ENCODE measurements at places on chromosomes 16 and 17. TPM values are rescaled to one million over a fixed set of nuclear protein-coding genes. Genes with fewer than 3 reads are reported as not detected.

The NPIPA8 gene
- total RNA-seq, result 18.7 TPM

The MT1F gene
- total RNA-seq, result 18.6 TPM

The TNS4 gene
- total RNA-seq, result 3.1 TPM

- no peaks in the 10 kb centered on the region for H3K4me1 ChIP-seq
- no peak overlapping the region for H3K27ac ChIP-seq
- H3K4me3 ChIP-seq, result no peak overlapping the region
These were observed 318.2 kb downstream of the NPIPA8 start for GRCh38 chr16:18018376-18018775.

- no peaks in the 10 kb centered on the region for H3K4me1 ChIP-seq
- H3K27ac ChIP-seq, result no peak overlapping the region
- H3K27me3 ChIP-seq, result no peaks in the 10 kb centered on the region
- H3K4me3 ChIP-seq, result no peak overlapping the region
- peaks cover 6% of the 10 kb centered on the region for H3K36me3 ChIP-seq
These were observed 7.5 kb downstream of the PRSS27 start for GRCh38 chr16:2712546-2712945.

- no peak overlapping the region for H3K27ac ChIP-seq
- H3K4me3 ChIP-seq, result no peak overlapping the region
- DNase-seq, result peak; percentile 18
- H3K36me3 ChIP-seq, result peaks cover 23% of the 10 kb centered on the region
These were observed 112.5 kb upstream of the CHMP6 start for GRCh38 chr17:80878876-80879722.

DNA sequence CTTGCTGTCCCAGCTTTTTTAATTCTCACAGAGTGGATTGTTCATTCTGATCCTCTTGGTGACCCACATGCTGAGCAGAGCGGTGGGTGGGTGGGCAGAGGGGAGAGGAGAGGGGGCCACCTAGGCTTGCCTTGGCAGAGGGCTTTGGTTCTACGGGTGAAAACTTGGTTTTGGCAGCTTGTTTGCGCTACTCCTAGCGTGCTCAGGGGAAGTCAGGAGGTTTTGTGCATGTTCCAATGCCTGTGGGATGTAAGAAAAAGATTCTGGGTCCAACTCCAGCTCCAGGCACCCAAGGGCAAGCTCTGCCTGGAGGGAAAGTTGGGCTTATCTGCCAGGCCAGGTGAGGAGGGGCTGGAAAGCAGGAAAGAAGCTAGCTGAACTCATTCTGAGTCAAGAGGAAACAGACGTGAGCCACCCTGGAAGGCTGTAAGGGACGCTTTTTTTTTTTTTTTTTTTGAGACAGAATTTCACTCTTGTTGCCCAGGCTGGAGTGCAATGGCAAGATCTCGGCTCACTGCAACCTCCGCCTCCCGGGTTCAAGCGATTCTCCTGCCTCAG is 169.1 kb downstream of the WSCD1 start:
- no peak for DNase-seq
- H3K27me3 ChIP-seq, result no peaks in the 10 kb centered on the region
- H3K36me3 ChIP-seq, result no peaks in the 10 kb centered on the region

DNA sequence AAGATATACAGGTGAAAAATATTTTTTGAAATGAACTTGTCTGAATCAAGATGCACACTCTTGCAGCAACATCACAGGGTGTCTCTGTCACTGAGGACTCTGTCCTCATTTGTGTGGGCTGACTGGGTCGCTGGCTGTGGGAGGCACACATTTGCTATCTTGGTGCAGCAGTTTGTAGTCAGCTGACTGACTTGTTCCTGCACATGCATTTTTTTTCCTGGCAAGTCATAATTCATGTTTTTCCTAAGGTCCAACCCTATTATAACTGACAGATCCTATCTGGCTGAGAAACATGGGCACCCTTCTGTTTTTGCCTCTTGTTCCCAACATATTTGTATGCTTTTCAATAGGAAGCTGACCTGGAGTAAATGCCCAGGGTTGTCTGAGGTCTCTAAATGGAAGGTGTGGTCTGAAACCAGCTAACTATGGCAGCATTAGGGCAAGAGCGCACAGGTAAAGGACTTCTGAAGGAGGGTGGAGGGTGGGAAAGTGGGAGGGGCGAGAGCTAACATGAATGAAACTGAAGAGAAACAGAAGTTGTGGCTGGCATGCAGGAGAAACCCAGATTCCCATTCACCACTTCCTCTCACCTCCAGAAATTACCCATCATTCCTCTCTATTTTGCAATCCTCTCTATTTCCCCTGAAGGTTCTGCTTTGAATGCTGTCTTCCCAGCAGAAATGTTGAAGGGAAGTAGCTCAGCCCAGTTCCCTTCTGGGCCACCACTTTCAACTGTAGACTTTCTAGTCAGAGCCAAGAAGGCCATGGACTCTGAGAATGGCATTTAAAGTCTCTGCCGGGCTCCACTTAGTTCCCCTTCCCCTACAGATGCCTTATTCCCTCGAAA is 166.1 kb downstream of the PRKCA start:
- no peak for DNase-seq
- H3K4me3 ChIP-seq, result no peak overlapping the region
- H3K36me3 ChIP-seq, result no peaks in the 10 kb centered on the region
- H3K27ac ChIP-seq, result peak overlapping the region; percentile 45

- no peak overlapping the region for H3K4me3 ChIP-seq
- no peak overlapping the region for H3K27ac ChIP-seq
- no peak for DNase-seq
- peaks cover 4% of the 10 kb centered on the region for H3K36me3 ChIP-seq
These were observed 14.9 kb downstream of the CDIP1 start for GRCh38 chr16:4523686-4524085.

DNA sequence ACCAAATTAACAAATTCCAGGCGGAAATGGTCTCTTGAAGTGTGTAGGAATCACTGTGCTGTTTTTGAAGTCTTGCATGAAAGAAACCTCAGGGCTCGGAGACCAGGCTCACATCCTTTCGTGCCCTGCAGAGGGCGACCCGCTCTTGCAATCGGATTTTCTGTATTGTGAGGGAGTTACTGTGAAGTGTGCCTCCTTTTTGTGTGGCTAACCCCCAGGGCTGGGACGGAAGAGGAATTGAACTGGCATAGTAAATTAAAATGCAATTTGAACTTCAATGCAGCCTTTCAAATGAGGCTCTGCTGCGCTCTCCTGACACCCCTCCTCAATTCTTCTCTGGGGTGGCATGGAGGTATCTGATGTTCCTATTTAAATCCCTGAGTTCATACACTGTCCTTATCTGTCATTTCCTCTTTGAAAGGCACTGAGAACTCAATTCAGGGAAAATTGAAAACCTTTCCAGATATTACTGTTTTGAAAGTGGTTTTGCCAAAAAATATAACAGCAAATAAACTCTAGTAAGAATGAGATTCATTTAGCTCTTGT is 51.5 kb upstream of the MGAT5B start:
- H3K36me3 ChIP-seq, result no peaks in the 10 kb centered on the region
- H3K27ac ChIP-seq, result no peak overlapping the region
- peaks cover 9% of the 10 kb centered on the region for H3K4me1 ChIP-seq

DNA sequence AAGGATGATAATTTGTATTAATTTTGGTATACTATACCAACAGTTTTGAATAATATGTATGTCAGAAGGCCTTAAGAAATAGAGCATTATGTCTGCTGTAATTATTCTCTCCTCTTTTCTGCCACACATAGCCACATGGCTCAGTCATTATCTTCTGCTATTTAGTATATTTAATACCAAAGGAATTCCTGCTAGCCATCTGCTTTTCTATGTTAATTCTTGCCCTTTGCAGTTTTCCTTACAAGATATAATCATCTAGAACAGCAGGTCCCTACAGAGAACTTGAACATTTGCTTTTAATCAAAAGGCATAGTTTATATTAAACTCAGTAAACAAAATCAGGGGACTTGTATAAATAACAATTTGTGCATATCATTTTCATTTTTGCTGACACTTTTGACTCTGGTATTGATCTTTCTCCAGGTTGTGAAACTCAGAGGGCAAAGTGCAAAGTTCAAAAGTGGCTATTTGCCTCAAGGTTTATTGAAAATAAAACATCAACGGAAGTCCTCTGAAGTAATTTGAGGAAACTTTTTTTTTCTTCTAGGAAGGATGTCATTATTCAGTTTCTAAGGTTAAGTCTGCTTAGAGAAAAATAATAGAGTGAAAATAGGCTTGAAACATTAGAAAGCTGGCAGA is 702.0 kb downstream of the KCNJ2 start:
- no peaks in the 10 kb centered on the region for H3K27me3 ChIP-seq
- H3K36me3 ChIP-seq, result no peaks in the 10 kb centered on the region
- no peak overlapping the region for H3K27ac ChIP-seq
- no peaks in the 10 kb centered on the region for H3K4me1 ChIP-seq

GRCh38 chr17:2883544-2884213 is 87.4 kb downstream of the RAP1GAP2 start:
- no peak overlapping the region for H3K4me3 ChIP-seq
- H3K4me1 ChIP-seq, result no peaks in the 10 kb centered on the region
- H3K27me3 ChIP-seq, result no peaks in the 10 kb centered on the region
- DNase-seq, result no peak
- no peak overlapping the region for H3K27ac ChIP-seq

DNA sequence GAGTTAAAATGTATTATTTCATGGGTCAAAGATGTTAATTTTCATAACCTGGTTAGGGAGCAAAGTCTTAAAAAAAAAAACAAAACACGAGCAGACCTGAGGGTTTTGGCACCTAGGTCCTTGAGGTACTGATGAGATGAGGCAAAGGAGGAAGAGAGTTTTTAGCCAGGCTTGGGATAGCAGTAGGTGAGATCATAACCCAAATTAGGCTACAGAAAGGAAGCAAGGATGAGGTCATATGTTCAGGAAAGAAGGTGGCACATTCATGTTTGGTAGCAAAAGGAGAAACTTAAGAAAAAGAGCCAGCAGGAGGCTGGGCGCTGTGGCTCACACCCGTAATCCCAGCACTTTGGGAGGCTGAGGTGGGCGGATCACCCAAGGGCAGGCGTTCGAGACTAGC is 2.8 kb downstream of the ATXN1L start:
- peaks cover 29% of the 10 kb centered on the region for H3K36me3 ChIP-seq
- H3K4me3 ChIP-seq, result no peak overlapping the region
- no peaks in the 10 kb centered on the region for H3K27me3 ChIP-seq
- no peak for DNase-seq

GRCh38 chr17:66300956-66301355 is 1.5 kb upstream of the PRKCA start:
- no peak overlapping the region for H3K4me3 ChIP-seq
- peaks cover 21% of the 10 kb centered on the region for H3K4me1 ChIP-seq
- H3K36me3 ChIP-seq, result no peaks in the 10 kb centered on the region
- no peaks in the 10 kb centered on the region for H3K27me3 ChIP-seq
- no peak overlapping the region for H3K27ac ChIP-seq

DNA sequence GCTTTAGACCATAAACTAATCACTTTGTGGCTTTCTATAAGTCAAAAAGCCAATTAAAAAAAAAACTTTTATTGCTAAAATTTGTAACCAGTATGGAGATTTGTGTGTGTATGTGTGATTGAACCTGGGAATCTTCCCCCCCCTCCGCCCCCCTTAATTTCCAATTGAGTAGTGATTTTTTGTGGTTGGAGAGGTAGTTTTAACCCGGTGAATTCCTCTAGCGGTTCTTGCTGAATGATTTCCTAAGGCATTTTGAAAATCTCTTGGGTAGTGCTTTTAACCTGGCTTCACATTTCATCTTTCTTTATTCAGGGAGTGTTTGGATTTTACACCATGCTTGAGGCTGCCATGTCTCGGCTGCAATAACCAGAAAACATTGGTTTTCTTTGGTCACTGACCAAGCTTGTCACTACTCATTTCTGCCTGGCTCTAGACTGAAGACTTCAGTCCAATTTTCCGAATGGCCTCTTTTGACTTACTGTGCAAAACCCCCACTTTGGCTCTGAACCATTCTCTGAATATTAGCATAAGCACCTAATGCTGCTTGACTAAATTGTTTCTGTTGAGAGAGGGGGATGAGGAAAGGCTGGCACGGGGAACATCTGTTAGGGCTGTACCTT is 35.6 kb downstream of the PRKCA start:
- no peak overlapping the region for H3K4me3 ChIP-seq
- peaks cover 65% of the 10 kb centered on the region for H3K4me1 ChIP-seq
- no peak overlapping the region for H3K27ac ChIP-seq

- no peak overlapping the region for H3K4me3 ChIP-seq
- H3K36me3 ChIP-seq, result no peaks in the 10 kb centered on the region
- no peaks in the 10 kb centered on the region for H3K4me1 ChIP-seq
- H3K27me3 ChIP-seq, result peaks cover 10% of the 10 kb centered on the region
- DNase-seq, result no peak
These were observed 1.5 kb downstream of the PITPNM3 start for GRCh38 chr17:6554871-6555330.

DNA sequence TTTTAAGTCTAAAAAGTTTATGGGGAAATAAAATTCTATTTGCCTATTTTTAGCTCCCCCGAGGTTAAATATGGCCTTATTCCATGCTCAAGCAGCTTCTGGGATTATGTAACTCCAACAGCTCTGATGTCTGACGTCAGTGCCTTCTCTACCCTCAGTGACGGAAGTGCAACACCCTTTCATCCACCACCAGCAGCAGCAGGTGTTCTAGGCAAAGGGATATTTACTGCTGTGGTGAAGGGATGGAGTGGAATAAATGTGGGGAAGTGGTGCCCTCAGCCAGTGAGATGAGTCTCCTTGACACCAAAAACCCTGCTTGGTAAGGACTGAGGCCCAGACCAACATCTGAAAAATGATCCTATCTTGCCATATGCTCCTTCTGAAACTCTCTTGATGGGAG is 247.4 kb downstream of the SHISA9 start:
- no peak overlapping the region for H3K27ac ChIP-seq
- no peaks in the 10 kb centered on the region for H3K36me3 ChIP-seq
- H3K27me3 ChIP-seq, result no peaks in the 10 kb centered on the region

GRCh38 chr16:11392041-11392581 is 46.9 kb downstream of the RMI2 start:
- no peaks in the 10 kb centered on the region for H3K36me3 ChIP-seq

DNA sequence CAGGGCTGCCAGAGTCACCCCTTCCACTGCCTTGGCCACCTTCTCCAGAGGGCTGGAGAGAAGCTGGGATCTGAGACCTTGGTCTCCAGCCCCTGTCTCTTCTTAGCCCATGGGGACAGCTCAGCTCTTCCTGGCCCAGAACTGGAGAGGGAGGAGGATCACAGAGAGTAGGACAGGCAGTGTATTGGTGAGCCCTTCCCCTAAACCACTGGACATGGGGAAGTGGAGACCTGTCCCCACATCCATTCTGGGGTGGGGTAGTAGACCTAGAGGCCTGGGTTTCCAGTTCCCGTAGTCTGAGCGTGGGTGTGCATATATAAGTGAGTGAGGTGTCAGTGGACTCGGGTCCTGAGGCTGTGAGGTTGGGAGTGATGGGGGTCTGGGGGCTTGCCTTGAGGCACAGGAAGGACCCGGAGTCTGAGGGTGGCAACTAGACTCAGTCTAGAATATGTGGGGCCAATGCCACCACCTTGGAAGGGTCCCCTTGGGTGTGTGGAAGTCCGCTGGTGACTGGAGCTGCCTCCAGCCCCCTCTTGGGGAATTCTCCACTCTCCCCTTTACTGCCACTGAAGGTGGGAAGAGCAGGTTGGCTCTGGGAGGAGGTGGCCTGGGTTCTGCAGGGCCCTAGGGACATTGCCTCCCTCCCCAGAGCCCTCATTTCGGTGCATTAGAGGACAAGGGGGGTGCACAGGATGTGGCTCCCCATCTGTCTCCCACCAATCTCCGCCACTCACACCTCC is 19.9 kb downstream of the GJD3 start:
- H3K4me1 ChIP-seq, result peaks cover 71% of the 10 kb centered on the region
- no peak for DNase-seq
- peak overlapping the region; percentile 49 for H3K4me3 ChIP-seq
- H3K36me3 ChIP-seq, result peaks cover 8% of the 10 kb centered on the region
- no peaks in the 10 kb centered on the region for H3K27me3 ChIP-seq

- DNase-seq, result no peak
- H3K27me3 ChIP-seq, result no peaks in the 10 kb centered on the region
- H3K36me3 ChIP-seq, result no peaks in the 10 kb centered on the region
- no peaks in the 10 kb centered on the region for H3K4me1 ChIP-seq
These were observed 59.3 kb upstream of the BRD7 start for GRCh38 chr16:50428116-50428515.

Data from CD8-positive, alpha-beta memory T cell (primary cell).